ENCODE measurements at places on chromosomes 5 and 9.

- no peak for DNase-seq
These were observed 2.5 kb downstream of the LRRC26 start for GRCh38 chr9:137167277-137167746.

DNA sequence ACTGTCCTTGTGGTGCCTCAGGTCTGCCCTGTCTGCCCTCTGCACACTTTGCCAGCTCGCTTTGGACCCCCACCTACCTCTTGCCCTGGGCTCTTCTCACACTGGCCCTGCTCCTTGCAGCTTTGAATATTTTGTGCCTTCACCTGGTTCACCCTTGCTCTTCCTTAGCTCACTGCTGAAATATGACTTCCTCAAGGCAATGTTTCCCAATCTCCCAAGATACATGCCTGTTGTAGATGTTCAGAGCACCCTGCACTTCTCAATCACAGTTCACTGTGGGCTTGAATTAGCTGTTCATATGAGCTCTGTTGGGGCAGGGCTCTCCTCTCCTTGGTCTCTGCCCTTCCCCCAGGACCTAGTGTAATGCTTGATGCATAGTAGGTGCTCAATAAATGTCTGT lies 8.0 kb downstream of the AFAP1L1 start:
- no peak for DNase-seq

DNA sequence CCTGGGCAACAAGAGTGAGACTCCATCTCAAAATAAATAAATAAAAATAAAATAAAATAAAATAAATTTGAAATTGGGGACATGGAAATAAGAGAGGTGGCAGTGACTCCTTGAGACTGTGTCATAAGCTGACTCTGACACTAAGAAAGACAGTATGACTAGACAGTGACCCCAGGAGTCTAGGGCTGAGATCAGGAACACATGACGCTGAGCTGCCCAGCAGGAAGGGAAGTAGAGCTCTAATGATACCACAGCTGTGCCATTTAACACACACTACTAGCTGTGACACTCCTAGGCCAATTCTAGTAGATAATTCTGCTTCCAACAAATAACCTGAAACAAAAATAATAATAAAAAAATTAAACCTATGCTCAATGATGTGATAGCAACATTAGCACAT lies 293.0 kb downstream of the SEC61B start:
- no peak for DNase-seq

DNA sequence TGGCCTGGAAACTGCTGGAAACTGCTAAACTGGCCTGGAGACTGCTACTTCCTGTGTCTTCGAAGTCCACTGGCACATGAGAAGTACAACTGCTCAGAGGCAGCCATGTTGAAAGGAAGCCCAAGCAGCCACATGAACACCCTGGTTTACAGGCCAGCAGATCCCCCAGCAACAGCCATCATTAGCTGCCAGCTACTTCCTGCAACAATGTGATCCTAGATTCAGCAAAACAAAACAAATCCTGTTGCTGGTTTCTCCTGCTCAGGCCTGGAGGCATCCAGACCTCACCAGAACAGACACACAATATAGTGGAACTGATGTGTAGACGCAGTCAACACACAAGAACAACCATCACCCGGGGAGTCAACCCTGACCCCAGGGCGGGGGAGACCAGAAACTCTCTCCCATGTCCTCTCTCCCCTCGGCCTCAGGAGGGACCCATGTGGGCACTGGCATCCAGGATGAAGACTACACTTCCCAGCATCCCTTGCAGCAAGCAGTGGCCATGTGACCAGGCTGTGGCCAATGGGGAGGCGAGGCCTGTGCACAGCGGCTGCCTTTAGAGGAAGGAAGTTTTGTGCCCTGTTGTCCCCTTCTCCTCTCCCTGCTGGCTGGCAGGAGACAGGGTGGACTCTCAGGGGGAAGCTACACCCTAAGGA lies 9.2 kb upstream of the LCN15 start:
- no peak for DNase-seq

DNA sequence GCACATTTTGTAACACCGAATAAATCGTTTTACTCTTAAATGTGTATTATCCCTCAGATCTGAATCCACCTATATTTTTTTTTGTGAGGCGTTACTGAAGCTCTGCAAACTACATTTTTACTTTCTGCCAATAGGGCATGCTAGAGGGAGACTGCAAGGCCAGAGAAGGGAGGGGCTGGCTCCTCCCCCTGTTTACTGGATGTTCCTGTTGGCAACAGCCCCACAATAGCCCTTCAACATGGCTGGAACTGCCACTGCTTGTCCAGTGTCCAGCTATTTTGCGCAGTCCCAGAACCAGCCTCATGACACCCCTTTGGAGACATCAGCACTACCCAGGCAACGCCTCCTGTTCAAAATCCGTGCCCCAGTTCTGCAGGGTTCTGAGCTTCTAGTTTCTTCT lies 85.4 kb upstream of the MIER3 start:
- DNase-seq: no peak

DNA sequence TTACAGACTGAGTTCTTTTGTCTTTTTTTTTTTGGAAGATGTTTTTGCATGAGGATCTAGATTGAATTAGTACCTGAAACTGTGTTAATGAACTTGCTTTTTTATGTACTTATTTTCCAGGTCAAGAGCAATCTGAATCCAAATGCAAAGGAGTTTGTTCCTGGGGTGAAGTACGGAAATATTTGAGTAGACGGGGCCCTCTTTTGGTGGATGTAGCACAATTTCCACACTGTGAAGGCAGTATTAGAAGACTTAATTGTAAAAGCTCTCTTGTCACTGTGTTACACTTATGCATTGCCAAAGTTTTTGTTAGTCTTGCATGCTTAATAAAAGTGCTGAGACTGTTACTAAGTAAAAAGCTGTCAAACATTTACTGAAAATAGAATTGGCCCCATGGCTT lies 14.5 kb downstream of the SLC23A1 start:
- no peak for DNase-seq

DNA sequence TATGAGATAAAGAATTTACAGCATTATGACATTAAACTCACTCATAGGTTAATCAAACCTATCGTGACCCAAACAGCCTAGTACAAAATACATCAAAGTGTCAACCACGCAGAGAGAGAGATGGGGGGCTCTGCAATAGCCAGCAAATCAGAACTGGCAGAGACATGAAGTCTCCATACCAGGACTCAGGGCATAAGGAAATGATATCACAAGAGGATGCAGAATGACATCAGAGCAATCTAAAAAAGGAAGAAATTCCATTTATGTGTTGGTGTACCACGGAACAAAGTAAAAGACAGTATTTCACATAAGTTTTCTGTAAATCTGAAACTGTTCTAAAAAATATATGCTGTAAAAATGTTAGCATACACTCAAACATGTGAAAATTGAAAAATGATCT lies 24.6 kb downstream of the BICD2 start:
- DNase-seq: no peak

DNA sequence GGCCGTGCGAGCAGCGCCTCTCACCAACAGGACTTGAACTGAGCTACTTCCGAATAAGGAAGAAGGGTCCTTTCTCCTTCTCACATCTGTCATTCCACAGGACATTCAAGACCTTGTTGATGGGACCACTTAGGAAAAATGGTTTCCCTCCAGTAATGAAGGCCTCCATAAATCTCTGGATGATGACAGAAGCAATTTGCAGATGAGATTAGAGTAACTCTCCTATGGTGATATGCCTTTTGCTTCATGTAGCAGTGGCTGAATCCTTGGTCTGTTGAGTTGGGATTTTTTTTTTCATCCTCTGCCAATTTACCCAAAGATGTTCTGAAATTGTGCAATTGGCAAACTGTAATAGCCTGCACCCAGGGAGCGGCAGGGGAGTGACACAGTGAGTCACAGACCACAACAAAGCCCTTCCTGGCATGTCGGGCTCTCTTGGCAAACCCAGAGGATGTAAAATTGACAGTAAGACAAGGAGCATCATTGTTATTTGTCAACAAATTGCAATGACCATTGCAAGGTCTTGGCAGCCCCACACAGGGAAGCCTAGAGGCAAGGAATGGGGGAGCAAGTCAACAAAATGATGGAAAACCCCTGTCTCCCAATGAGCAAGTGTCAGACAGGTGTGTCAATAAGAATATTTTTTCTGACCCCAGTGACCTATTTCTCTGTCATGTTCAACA lies 275.9 kb downstream of the ACTL7B start:
- DNase-seq: no peak

DNA sequence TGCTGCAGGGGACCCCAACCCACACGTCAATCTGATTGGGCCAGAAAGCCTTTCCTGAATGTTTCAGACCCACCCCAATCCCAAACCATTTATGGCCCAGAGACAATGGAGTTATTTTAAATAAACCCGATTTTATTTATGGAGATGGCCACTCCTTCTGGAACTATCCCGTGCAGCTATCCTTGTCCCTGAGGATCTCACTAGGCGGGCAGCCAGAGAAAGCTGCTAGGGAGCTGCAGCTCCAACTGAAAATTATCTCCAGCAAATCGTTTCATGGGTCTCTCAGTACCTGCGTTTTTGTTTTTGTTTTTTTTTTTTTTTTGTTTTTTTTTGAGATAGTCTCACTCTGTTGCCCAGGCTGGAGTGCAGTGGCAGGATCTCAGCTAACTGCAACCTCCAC lies 23.0 kb downstream of the C1QTNF2 start:
- DNase-seq: no peak

All from stimulated activated CD4-positive, alpha-beta T cell treated with anti-CD3 and anti-CD28 coated beads, TNF-alpha, amount 100 ng/mL, for 48 hours (primary cell).